ENCODE measurements at places on chromosomes 1 and 21.

- DNase-seq, result no peak
Measured at GRCh38 chr1:225479996-225480720, 52.3 kb upstream of the LBR start.

DNA sequence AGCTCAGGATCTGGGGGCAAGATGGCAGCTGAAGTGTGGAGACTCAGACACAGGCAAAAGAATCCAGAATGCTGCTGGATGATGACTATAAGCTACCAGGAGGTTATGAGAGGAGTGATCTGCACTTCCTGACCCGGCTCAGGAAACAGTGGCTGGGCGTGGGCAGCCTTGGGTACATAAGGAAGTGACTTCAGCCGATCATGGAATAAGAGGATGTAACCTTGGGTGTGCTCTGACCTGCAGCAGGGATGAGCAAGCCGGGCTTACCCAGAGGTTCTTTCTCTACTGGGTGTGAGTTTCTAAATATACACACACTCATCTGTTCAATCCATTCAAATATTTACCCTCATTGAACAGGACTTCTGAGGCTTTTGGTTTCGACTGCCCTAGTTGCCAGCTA is 62.7 kb downstream of the CD34 start:
- DNase-seq, result no peak

- no peak for DNase-seq
Measured at GRCh38 chr1:11952455-11953109, 18.1 kb downstream of the PLOD1 start.

- no peak for DNase-seq
Measured at GRCh38 chr1:244325056-244325758, 126.5 kb downstream of the ADSS2 start.

- no peak for DNase-seq
Measured at GRCh38 chr1:167984886-167985489, 48.1 kb upstream of the MPC2 start.

- DNase-seq, result no peak
Measured at GRCh38 chr1:107791348-107791747, 173.6 kb downstream of the VAV3 start.

GRCh38 chr1:44361478-44361877 is 6.4 kb upstream of the ERI3 start:
- no peak for DNase-seq

- no peak for DNase-seq
Measured at GRCh38 chr1:229986737-229987337, 80.2 kb upstream of the GALNT2 start.

DNA sequence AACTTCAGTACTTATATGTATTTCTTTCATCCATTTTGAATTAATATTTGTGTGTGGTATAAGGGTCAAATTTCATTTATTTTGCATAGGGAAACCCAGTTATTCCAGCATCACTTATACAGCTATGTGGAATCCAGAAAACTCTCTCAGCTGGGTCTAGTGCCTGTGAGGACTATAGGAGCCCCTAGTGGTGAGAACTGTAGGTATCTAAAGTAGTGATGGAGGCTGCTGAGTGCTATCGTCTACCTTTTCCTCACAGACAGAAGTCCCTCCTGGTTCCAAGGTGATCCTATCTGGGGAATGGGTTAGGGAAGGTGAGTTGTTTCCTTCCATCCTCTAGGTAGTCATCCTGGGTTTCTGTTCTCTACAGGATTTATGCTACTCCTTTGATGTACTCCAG is 352.0 kb upstream of the C1orf87 start:
- no peak for DNase-seq

DNA sequence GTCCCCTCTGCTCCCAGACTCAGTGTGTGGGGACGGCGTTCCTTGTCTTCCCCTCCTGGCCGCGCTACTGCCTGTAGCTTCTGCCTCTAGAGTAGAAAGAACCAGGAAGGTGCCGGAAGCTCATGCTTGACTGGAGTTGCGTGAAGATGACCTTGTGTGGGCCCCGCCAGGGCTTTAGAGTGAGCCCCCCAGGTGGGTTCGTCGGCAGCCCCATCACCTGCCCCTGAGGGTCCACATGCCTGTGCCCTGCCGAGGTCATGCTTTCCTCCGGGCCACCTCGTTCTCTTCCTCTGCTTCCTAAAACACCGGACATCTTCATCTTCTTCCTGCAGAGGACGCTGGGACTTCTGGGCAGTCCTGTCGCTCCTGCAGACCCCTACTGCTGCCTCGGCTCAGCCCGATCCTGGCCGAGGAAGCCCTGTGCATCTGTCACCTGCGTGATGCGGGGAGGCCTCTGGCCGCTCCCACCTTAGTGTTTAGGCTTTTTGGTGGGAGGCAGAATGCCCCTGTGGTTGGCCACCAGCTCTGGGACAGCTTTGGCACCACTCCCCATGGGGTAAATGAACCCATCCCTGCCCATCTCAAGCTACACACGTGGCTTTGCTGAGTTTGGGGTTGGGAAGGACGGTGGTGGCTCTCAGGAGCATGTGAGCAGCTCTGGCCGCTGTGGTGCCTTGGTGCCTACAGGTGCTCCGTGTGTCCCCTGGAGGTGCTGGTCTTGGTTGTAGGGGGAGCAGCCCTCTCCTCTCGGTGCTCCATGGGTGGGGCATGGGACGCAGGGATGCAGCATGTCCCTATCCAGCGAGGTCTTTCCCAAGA is 12.3 kb downstream of the OBSCN start:
- DNase-seq, result no peak

GRCh38 chr1:9833632-9834031 is 9.9 kb upstream of the CLSTN1 start:
- no peak for DNase-seq

- DNase-seq, result peak; percentile 12
Measured at GRCh38 chr1:183416850-183417771, 1.1 kb downstream of the NMNAT2 start.

DNA sequence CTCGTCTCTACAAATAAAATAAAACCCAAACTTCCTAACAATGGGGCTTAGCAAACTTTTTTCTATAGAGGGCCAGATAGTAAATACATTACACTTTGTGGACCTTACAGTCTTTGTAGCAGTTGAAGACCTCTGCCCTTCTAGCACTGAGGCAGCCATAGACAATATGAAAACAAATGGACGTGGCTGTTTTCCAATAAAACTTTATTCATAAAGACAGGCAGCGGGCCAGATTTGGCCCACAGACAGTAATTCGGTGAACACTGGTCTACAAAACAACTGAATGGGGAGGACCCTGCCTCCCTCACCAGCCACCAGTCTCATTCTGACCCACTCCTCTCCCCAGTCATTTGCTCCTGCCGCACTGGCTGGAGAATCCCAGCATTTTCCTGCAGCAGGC is 162.3 kb downstream of the KAZN start:
- DNase-seq, result no peak

GRCh38 chr1:56169856-56170255 is 409.5 kb downstream of the PLPP3 start:
- DNase-seq, result no peak

DNA sequence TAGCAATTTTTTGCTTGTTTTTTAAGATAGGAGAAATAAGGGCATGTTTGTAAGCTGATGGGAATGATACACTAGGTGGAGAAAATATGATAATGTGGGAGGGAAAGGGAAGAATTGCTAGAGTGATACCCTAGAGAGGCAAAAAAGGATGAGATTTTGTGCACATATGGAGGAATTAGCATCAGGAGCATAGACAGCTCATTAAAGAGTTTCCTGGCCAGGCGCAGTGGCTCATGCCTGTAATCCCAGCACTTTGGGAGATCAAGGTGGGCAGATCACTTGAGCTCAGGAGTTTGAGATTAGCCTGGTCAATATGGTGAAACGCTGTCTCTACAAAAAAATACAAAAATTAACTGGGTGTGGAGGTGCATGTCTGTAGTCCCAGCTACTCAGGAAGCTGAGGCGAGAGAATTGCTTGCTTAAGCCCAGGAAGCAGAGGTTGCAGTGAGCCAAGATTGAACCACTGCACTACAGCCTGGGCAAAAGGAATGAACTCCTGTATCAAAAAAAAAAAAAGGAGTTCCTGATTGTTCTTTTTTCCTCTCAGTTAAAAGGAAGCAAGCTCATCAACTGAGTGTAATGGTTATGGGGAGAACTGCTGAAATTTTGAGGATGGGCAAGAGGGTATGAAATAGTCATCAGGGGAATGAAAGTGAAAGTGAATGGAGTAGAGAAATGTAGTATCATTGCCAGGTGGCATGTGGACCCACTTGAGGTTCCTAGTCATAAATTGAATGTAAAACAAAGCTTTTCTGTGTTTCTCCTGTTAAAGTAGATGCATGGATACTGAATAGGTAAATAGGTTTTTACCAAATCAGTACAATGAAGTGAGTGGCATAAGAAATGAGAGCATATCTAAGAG is 35.5 kb downstream of the SH3GLB1 start:
- no peak for DNase-seq

GRCh38 chr1:209780268-209780667 is 4.1 kb downstream of the C1orf74 start:
- DNase-seq, result no peak

DNA sequence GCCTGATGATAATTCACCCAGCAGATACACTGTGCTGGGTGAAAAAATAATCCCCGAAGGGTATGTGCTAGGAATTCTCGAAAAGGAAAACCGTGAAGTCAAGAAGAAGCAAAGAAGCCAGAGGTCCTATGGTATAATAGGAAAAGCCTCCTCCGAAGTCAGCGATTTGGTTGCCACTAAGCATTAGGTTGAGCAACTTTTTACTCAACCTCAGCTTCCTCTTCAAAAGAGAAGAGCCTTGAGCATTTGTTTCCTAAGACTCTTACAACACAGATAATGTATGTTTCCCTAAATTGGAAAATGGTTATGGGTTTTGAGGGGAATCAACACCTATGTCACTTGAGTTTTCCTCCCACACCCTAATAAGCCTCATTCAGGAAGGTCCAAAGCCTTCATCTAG is 21.3 kb upstream of the MNDA start:
- no peak for DNase-seq

DNA sequence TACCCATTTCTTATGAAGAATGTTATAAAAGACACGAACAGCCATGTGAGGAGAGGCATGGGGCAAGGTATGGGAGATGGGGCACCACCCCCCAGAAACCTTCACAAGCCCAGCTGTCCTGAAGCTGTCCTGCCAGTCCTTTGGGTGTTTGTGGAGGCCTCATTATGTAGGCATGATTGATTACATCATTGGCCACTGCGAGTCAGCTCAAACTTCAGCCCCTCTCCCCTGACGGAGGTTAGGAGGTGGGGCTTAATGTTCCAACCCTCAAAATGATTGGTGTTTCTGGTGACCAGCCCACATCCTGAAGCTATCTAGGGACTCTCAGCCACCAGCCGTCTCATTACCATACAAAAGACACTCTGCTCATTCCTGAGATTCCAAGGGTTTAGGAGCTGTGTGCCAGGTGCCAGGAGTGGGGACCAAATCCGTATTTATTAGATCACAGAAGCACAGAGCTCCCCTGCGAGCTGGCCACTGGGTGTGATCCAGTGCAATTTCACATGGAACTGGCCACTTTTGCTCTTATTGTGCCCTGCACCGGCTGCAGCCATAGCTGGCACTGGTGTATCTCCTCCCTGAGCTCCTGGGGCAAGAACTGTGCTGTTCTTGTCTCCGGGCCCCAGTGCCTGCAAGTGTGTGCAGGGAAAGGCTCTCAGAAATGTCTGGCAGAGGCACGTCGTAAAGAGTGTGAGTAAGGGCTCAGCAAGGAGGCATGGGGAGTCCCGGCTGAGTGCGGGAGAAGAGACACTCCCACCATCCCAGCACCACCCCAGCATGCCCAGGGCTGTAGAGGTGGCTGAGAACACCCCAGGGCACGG is 10.5 kb downstream of the KIAA1614 start:
- no peak for DNase-seq

DNA sequence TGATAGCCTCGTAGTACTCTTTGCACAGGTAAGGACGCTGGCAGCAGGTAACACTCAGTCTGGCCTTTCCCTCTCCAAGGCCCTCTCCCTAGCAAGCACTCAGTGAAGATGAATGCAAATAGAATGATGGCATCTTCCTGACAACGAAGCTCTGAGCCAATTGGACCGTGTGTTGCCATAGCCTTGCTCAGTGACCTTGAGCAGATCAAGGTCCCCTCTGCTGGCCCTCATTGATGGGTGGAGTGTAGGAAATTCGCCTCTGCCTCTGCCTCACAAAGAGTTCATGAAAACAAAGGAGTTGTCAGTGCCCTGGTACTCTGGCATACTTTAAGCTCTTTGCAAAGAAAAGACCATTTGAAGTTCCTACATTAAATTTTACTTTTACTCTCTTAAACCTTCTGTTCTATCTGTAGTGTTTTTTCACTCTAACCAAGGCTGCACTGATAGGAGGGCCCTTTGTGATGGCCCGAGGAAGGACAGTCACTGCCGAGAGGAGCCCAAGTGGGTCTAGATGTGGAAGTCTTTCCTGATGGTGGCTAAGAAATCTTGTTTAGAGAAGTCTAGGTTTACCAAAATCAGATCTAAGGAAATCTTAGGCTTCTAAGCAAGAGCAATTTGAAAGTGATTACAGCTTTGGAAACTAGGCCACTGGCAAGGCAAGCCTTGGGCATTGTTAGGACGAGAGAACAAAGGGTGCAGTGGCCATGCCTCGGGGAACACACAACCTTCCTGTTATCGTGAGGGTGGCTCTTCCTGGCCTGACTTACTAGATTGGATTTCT is 38.2 kb downstream of the SMYD2 start:
- no peak for DNase-seq

DNA sequence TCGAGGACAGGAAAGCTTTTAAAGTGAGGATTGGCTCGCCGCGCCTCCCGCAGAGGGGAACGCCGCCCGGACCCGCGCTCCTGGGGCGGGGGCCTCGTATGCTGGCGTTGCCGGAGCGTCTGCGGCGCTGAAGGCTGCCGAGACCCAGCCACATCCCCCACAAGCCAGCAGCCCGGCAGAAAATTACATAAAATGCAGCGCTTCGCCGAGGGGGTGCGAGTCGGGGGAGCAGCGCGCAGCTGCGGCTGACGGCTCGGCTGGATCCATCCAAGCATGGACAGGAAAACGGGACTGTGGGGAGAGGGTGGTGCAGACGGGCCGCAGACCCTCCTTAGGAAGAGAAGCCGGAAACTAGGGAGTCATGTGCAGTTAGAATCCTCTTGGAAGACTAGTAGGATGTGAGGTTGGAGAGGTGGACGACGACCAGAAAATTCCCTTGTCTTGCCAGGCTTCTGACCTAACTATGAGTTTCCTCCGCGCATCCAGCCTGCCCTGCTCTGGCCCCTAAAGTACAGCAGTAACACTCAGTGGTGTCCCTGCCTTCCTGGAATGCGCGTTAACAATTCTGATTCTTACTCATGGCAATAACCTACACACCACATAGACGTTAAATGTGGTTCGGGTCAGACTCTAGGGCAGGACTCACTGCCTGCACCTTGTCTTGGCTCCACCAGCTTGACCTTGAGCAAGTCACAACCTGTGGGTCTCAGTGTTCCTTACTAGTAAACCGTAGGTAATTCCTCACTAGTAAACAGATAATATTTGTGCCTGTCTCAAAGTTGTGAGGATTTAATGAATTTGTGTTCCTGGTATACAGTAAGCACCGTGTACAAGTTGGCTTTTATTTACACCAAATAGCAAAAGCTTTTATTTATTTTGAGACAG is 953 bp upstream of the BRWD1 start:
- DNase-seq, result peak; percentile 20

DNA sequence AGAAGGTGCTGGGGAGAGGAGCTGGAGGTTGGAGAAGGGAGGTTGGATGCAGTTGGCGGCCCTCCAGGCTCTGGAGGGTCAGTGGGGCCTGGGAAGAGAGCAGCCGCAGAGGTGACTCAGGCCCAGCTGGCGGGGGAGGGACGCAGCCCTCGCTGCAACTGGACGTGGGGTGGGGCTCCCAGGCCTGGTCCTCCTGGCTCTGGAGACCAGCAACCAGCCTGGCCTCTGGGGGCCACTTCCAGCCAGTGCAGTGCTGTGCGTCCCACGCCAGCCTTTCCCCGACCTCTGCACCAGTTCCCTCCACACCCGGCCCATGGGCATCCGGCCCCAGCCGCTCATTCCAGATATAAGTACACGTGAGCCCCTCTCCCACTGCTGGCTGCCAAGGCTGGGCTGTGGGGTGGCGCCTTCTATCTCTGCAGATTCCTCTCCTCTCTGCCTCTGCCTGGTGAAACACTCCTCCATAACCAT is 38.0 kb upstream of the COL18A1 start:
- DNase-seq, result no peak
